CD4-positive, alpha-beta T cell treated with Interferon gamma for 1 hour (primary cell): ENCODE measurements at places on chromosomes 2 and 18.

DNA sequence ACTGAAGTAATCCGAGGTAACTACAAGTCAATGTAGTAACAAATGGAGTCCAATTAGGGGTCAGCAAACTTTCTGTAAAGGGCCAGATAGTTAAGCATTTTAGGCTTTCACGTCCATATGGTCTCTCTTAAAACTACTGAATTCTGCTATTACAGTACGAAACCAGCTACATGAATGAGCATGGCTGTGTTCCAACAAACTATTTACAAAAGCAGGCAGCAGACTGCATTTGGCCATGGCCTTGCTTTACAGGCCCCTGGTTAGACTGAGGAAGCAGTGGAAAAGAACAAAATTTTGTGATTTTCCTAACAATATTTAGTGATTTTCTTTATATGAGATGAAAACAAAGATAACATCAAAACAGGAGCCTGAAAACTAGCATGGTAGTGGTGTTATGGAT is 64.0 kb downstream of the RTN4 start:
- DNase-seq = no peak

- no peak for DNase-seq
These were observed 22.4 kb downstream of the FBLN7 start for GRCh38 chr2:112160283-112161250.

DNA sequence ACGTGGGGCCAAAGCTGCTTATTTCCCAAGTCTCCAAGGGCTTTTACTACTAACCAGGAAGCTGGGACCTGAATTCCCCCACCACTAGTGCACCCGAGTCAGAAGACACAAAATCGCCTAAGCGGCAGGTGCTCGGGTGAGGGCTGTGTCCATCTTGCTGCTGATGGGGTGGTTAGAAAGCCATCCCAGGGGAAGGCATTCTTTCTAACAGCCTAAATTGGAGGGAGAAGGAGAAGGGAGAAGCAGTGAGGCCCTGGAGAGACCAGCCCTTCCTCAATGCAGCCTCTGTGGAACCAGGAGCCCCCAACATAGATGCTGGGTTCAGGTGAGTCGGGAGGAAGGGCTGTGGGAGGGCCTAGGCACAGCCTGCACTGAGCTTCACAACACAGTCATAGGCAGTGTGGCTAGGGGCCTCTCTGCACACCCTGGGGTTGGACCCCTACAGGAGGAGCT is 1.9 kb upstream of the PROM2 start:
- no peak for DNase-seq

GRCh38 chr18:61466736-61467135 is 133.5 kb downstream of the CDH20 start:
- DNase-seq = no peak

- no peak for DNase-seq
These were observed 85.7 kb upstream of the GALNT13 start for GRCh38 chr2:153786016-153786415.

DNA sequence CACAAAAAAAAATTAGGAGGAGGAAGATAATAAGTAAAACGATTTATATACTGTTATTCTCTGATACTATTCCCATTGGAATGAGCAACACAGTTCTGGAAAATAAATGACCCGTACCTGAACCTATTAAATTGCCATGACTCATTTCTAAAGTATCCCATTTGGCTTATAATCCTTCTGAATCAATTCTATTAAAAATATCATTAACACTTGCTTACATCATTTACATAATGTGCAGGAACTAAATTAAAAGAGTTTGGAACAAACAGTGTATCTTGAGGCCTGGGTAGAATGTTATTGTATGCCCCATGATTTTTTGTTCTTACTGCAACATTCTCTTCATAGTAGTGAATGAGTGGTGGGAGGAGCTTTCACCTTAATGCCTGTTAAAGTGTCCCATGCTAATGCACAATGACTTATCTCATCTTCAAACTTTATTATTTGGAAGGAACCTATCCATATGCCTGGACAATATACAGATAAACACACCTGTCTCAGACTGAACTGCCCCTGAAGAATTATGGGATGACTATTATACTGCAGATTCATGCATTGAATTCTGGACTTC is 549.9 kb upstream of the ACVR2A start:
- no peak for DNase-seq

- no peak for DNase-seq
These were observed 49.0 kb downstream of the CAPN13 start for GRCh38 chr2:30758191-30758651.

- no peak for DNase-seq
These were observed at the start of gene OSR1 for GRCh38 chr2:19358242-19359020. OSR1 (minus strand) TSS chr2:19358623; CDS start chr2:19353805, 4,818 bp downstream.

DNA sequence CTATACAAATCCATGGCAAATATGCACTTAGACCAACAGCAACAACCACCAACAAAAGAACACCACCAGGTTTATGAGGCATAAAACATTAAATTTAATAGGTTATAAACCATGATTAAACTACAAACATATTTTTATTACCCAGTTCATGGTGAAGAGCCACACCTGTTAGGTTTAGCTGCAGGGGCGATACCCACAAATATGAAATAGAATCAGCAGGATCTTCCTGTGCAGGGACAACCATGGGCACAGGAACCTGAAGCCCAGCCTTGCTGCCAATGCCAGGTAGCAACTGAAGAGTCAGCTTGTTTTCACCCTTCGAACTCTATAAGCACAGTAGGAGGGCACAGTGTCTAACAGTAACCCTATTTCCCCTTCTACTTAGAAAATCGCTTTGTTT is 675.0 kb downstream of the SATB2 start:
- no peak for DNase-seq

DNA sequence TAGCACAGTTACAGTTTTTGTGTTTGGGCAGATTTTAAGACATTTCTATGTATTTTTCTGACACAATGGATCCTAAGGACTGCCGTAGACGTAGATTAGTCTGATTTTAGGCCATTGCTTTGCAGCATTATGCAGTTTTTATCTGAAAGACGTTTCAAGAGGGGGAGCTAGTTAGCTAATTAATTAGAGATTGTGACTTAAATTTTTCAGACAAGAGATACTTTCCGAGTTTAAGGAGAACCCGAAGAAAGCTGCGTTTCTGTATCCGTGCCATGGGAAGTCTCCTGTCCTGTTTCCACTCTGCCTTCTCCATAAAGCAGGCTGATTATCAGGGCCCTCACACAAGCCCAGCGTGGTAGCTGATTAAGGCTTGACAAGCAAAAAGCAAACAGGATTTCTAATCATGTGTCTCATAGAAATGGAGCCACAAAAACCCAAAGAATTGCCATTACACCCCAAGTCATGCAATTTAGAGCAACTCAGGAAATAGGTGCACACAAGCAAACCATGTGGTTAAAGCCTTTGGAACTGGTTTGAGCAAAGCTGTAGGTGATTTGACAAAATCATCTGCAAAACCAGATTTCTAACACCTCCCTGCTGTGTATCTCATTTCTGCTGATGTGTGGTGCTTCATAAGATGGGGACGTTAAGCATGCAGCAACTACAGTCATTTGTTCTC is 808.1 kb downstream of the RNF144A start:
- DNase-seq = no peak

DNA sequence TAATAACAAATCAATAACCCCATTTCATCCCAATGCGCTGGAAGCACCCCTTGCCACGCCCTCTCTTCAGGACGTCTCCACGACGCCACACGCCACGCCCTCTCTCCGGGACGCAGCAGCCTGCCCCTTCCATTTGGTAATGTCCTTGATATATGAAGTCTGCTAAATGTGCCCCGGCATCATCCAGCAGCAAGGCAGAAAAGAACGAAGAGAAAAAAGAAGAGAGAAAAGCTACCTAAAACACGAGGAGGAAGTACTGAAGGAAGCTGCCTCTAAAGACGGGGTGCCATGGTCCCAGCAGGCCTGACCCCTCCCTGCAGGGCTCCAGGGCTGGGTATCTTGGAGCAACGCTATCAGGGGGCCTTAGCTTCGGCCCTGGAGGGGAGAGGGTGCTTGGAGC is 41.8 kb downstream of the CNGA3 start:
- no peak for DNase-seq

GRCh38 chr2:21423854-21424253 is 300.1 kb downstream of the TDRD15 start:
- DNase-seq = no peak

- no peak for DNase-seq
These were observed 27.5 kb upstream of the LDLRAD4 start for GRCh38 chr18:13191031-13191430.

DNA sequence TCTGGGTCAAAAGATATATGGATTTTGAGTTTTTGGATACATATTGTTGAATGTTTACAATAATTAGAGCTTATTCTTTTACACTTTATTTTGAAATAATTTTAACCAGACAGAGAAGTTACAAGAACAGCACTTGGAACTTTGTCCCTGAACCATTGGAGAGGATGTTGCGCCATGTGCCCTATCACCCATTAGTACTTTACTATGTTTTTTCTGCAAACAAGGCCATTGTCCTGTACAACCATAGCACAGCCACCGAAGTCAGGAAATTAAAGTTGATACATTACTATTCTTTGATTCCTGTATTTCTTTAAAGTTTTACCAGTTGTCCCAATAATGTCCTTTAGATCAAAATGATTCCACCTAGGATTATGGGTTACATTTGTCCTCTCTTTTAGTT is 188.8 kb downstream of the ACKR3 start:
- no peak for DNase-seq

- no peak for DNase-seq
These were observed 678.8 kb downstream of the KCNJ3 start for GRCh38 chr2:155377266-155377680.

DNA sequence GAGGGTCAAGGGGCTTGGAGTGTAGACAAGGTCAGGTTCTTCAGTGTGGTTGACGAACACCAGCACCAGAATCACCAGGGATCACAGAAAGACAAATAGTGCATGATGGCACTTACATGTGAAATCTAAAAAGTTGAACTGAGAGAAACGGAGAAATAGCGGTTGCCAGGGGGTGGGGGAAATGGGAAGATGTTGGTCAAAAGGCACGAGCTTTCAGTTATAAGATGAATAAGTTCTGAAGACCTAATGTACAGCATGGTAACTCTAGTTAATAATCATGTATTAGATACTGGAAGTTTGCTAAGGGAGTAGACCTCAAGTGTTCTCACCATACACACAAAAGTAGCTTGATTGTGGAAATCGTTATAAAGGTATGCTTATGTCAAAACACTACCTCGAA is 43.7 kb upstream of the DARS1 start:
- DNase-seq = no peak

- no peak for DNase-seq
These were observed 23.8 kb upstream of the SNTG2 start for GRCh38 chr2:926896-927295.

GRCh38 chr18:43542016-43542415 is 264.7 kb upstream of the SYT4 start:
- no peak for DNase-seq

DNA sequence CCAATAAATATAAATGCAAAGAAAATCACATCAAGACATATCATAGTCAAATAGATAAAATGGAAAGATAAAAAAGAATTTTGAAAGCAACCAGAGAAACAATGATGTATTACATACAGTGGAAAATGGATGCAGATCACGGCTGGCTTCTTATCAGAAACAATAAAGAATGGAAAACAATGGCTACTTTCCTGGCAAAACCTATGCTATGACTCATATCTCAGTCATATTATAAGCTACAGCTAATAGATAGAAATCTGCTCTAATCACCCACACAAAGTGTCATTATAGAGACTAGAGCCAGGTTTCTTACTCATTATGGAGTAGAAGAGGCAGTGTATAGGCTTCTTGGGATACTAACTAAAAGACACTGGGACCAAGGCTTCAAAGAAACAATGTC is 93.5 kb upstream of the TACR1 start:
- no peak for DNase-seq

- DNase-seq = no peak
These were observed 97.4 kb downstream of the KCNF1 start for GRCh38 chr2:11009176-11009575.

GRCh38 chr2:38200598-38200997 is 124.6 kb upstream of the CYP1B1 start:
- DNase-seq = no peak

- no peak for DNase-seq
These were observed 144.0 kb downstream of the LDLRAD4 start for GRCh38 chr18:13362607-13363006.

- no peak for DNase-seq
These were observed 73.0 kb downstream of the MYO1B start for GRCh38 chr2:191318037-191318728.

- DNase-seq = no peak
These were observed 90.3 kb upstream of the TMEM17 start for GRCh38 chr2:62596061-62596921.

- no peak for DNase-seq
These were observed 15.5 kb upstream of the ABCB11 start for GRCh38 chr2:169046440-169047151.

GRCh38 chr2:169272010-169272409 is 90.3 kb downstream of the LRP2 start:
- DNase-seq = no peak

DNA sequence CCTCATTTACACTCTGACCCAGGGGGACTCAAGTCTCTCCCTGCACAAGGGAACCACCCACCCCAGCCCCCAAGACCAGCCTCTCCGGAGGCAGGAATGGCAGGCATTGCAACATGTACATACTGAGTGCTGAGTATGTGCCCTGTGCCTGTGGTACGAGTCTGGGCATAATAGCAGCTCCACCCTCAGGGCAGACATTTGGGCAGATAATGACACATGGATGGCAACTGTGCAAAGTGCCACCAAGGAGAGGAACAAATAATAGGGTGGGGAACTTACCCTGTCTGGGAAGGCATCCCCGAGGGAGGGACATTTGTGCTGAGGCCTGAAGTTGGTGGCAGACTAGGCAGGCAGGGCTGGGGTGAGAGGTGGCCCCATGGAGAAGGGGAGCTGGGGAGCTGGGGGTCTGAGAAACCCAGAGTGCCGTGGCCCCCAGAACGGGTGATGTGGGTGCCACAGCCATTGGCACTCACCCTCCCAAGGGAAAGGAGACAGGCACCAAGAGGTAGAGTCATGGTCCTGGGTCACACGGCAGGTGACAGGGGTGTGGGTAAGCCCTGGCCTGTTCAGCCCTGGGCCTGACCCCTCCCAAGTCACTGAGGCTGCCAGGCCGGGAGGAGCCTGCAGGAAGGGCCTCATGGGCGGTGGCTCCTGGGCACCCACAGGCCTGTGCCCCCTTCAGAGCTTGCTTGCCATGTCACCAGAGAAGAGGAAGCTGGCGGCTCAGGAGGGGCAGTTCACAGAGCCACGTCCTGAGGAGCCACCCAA is 15.7 kb upstream of the GPR17 start:
- DNase-seq = peak; percentile 31

- no peak for DNase-seq
These were observed 178.0 kb downstream of the PDE11A start for GRCh38 chr2:177894546-177894945.
